ENCODE measurements at places on chromosomes 12 and 14.

DNA sequence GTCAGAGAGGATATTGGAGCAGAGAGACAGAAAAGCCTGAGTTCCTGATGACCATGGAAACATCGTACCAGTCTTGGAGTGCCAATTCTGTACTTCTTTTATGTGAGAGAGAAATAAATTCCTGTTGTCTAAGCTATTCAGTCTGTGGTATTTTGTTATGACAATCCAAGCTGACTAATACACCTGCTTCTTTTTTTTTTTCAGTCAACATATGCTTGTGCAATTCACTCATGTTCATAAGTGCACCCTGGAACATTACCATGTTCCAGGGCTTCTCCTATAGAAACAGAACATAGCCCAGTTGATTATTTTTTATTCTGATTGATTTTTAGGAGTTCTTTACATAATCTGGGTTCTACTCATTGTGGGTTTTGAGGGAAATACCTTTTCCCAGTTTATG lies 1.7 kb upstream of the CHPT1 start:
- DNase-seq: no peak

DNA sequence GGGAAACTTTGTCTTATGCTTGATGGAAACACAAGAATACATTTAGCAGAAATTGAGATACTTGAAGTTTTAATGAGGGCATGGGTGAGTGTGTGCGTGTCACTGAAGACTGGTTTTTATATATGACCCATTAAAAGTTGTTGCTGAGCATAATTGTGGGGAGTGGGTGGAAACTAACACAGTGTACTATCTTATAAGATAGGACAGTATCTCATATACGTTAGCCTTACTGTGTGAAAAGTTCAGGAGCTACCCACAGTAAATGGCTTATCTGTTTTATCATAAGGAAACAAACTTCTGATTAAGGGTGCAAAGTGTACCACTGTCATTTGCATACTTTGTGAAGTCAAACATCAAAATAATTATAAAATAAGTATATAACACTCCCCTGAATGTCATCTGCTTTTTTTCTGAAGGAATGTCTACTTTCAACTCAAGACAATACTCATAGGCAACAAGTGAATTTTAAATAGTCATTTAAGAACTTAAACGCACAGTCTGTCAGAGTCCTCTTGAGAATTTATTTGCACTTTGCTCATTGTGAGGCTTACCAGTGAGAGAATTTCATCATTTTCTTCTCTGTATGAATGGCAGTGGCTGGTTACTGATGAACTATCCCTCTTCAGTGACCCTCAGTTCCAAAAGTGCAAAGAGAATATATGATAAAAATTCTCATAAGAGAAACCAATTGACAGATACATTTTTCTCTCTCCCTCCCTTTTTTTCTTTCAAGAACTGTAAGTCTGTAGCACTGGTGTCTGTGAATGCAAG lies 4.2 kb downstream of the PDE3A start:
- DNase-seq: no peak

GRCh38 chr12:118520214-118521035 lies 144.1 kb downstream of the SUDS3 start:
- no peak for DNase-seq

DNA sequence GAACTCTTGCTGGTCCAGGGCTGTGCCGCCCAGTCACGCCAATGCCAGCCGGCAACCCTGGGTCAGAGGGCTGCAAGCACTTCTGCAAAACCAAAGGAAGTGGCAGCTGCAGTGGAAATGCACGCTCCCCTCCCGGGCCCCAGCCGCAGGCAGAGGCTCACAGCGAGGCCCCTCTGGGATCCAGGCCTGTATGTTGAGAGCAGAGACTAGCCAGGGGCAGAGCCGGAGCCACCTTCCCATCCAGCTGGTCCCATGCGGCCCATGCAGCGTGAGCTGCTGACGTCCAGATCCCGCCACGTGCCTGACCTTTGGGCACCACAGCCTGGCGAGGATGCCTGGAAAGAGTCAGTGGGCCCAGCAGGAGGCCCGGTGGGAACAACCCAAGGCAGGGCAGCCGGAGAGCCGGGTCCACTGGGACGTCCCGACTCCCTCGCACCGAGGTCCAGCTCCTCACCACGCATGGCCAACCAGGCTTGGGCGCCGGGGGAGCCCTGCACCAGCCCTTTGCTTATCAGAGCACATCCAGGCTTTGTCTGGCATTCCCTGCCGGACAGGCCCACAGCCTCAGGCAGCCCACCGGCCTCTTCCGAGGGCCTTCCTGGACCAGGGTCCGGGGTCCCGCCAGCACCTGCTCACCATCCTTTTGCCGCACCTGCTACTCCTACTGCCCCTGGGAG lies 4.3 kb downstream of the GPR132 start:
- DNase-seq: no peak

GRCh38 chr14:80545935-80546854 lies 334.9 kb upstream of the DIO2 start:
- DNase-seq: no peak

- no peak for DNase-seq
Observed at GRCh38 chr14:75283162-75283832, 4.7 kb downstream of the FOS start.

- DNase-seq: no peak
Observed at GRCh38 chr12:84397846-84398245, 514.8 kb downstream of the SLC6A15 start.

DNA sequence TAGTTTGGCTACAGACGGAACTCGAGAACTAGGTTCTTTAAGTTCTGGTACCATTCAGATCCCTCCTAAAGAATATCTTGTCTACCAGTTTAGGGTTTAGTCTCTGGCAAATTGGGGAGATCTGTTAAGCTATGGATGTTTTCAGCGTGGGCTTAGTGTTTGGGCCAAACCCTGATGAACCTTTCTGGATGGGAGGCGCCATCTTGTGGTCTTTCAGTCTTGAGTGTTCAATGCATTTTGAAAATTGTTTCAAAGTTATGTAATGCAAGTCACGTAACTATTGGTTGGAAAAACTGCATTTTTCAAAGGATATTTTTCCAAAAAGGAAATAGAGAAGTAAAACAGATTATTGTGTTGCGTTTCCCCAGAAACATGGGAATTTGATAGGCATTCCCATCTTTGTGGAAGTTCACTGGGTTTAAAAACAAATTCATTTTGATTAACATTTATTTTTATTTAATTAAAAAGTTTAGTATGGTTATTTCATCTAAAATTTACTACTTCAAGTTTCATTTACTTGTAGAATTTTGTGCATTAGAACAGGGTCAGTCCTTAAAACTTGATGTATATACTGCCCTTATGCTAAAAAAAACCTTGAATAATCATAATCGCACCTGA lies 169.0 kb downstream of the PRIMA1 start:
- no peak for DNase-seq

DNA sequence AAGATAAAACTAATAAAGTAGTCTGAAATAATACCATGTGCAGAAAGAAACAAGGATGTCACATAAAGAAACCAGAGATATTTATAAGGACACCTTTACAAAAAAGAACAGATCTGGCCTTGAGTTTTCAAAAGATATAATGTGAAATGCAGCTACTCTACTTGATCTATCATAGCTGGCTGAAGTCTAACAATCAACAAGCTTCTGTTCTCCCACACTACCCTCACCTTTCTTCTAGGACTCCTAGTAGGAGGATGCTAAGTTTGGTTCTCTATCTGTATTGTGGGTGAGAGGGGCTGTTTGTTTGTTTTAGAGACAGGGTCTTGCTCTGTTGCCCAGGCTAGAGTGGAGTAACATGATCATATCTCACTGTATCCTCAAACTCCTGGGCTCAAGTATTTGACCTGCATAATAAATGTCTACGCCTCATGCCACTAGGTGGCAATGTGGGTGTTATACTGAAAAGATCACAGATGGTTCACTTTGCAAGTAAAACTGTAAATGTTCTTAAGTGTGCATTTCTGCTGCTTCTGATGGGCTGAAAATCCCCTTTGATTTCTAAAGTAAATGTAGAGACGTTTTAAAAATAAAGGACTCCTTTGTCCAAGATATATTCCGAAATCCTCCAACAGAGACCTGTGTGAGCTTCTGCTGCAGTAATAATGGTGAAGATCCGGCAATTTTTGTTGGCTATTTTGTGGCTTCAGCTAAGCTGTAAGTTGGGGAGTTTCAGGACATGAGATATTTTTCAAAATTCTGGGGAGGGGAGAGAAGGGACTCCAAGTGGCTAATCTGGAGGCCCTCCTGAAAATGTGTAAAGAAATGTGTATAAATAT lies 269.3 kb downstream of the DAD1 start:
- DNase-seq: no peak

- DNase-seq: no peak
Observed at GRCh38 chr12:131713349-131713748, 2.5 kb downstream of the SFSWAP start.

- no peak for DNase-seq
Observed at GRCh38 chr12:42977451-42978230, 388.1 kb upstream of the PRICKLE1 start.

DNA sequence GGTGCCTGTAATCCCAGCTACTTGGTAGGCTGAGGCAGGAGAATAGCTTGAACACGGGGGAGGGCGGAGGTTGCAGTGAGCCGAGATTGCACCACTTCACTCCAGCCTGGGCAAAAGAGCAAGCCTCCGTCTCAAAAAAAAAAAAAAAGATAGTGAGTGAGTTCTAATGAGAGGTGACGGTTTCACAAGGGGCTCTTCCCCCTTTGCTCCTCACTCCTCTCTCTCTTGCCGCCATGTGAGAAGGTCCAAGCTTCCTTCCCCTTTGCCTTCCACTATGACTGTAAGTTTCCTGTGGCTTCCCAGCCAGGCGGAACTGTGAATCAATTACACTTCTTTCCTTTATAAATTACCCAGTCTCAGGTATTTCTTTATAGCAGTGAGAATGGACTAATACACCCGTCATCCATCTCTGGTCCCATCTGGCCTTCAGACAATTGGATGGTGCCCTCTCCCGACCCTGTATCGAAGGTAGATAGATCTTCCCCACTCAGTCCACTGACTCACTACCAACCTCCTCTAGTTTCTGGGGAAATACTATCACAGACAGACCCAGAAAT lies 27.0 kb upstream of the RCOR1 start:
- DNase-seq: no peak

GRCh38 chr12:95216711-95217376 lies 423 bp downstream of the FGD6 start:
- DNase-seq: no peak

DNA sequence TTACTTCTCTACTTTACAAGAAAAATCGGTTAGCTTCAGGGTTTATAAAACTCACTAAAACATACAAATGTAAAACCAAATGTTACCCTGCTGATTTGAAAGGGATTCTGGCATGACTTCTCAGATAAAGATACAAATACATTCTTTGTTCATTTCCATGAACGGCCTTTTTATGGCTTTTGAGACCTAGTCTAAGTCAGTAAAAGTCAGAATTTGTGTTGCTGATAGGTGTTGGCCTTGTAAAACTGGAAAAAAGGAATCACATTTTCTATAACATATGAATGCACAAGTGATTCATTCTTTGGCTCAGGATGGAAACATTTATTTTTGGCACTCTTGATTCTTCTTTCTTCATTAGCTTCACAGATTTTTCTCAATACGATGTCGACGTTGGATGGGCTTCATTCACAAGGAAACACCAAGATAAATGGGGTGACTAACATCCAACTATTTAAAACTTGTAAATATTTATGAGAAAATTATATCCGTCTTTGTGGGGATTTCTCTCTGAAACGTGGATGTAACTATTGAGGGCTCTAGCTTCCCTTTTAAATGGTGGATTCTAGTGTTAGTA lies 27.0 kb upstream of the CPM start:
- no peak for DNase-seq

DNA sequence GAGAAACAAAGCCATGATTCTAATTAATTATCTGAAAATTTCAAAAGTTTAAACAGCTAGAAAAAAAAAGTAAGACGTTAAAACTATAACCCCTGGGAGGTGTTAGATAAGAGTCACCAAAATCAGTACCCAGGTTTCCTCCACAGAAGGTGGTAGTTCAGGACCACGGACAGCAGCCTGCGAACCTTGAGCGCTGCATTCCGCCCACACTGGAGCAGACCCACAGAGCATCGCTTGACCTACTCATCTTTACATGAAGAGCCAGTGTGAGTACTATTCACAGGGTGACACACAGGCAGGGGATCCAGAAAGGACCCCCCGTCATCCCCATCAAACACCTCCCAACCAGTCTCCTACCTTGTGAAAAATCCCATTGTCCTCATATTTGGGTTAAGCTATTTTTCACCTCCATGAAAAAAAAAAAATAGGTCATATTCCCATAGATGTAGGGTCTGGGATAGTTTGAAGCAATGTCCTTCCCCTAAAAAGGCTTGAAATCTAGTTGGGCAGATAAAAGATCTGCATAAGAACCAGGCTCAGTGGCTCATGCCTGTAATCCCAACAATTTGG lies 8.8 kb upstream of the CHGA start:
- DNase-seq: no peak

GRCh38 chr14:20836668-20837338 lies 34.2 kb upstream of the RNASE1 start:
- DNase-seq: no peak

DNA sequence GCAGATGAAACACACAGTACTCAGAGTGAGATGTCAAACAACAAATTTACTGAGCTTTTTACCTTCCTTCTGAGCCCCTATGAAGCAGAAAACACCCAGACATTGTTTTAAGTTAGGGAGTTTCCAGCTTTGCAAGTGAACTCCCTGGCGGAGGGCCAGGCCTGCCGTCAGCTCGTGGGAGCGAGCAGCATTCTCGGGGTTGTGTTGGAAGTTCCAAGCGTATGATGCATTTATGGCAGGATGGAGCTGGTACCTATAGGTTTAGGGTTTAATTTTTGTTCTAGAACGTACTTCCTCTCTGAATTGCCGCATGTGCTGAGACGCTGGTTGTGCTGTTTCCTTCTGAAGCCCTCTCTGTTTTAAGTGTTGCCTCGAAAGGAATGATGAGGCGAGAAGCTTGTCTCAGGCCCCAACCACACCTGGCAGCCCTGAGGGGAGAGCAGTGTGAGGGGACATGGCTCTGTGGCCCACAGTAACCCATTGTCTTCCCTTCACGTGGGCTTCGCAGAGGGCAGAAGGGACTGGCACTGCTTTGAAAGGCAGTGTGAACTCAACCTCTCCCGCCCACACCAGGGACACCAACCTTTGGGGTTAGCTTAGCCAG lies 76.6 kb downstream of the SSPN start:
- DNase-seq: no peak

- no peak for DNase-seq
Observed at GRCh38 chr12:47791874-47792273, 18.8 kb downstream of the SLC48A1 start.

GRCh38 chr12:64057706-64058105 lies 164.4 kb downstream of the KICS2 start:
- DNase-seq: no peak

DNA sequence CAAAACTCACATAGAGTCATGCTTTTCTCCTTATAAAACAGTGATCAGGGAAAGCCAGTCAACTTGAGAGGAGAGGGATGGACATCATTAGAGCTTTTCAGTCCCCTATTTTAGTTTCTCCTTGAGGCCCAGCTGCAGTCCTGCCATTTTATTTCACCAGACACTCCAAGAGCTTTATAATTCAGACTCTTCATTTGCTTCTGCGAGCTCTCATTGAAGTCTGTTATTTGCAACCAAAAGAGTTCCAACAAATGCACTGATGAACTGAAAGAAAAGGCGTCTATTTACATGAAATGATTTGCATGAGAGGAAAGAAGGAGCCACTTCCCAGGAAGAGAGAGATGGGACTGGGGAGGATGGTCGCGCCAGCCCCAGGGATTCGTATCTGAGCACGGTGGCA lies 86.8 kb downstream of the NDUFA12 start:
- no peak for DNase-seq

All from stimulated activated CD8-positive, alpha-beta memory T cell treated with anti-CD3 and anti-CD28 coated beads, Interleukin-4, amount 100 ng/mL, for 4 hours (primary cell).